ENCODE measurements at places on chromosomes 16 and 17. TPM values are rescaled to one million over a fixed set of nuclear protein-coding genes. Genes with fewer than 3 reads are reported as not detected.
A peak's percentile ranks its signal among the peaks of the same experiment; 100 is the strongest.

- no peaks in the 10 kb centered on the region for H3K27me3 ChIP-seq
- H3K4me1 ChIP-seq: peaks cover 24% of the 10 kb centered on the region
- H3K27ac ChIP-seq: no peak overlapping the region
Observed at GRCh38 chr17:41649923-41650519, 25.6 kb upstream of the KRT17 start.

GRCh38 chr16:83808573-83809014 lies 816 bp downstream of the HSBP1 start:
- no peak for DNase-seq
- no peak overlapping the region for H3K27ac ChIP-seq
- H3K4me3 ChIP-seq: peak overlapping the region; percentile 78
- no peaks in the 10 kb centered on the region for H3K27me3 ChIP-seq

- no peaks in the 10 kb centered on the region for H3K4me1 ChIP-seq
- H3K4me3 ChIP-seq: no peak overlapping the region
- H3K36me3 ChIP-seq: no peaks in the 10 kb centered on the region
- DNase-seq: no peak
- no peak overlapping the region for H3K27ac ChIP-seq
- H3K27me3 ChIP-seq: peaks cover 52% of the 10 kb centered on the region
Observed at GRCh38 chr17:14777291-14777690, 476.4 kb downstream of the HS3ST3B1 start.

GRCh38 chr17:32298298-32298697 lies 32.7 kb downstream of the RHBDL3 start:
- H3K27ac ChIP-seq: no peak overlapping the region
- H3K27me3 ChIP-seq: no peaks in the 10 kb centered on the region
- H3K4me1 ChIP-seq: no peaks in the 10 kb centered on the region
- H3K4me3 ChIP-seq: no peak overlapping the region
- DNase-seq: no peak

DNA sequence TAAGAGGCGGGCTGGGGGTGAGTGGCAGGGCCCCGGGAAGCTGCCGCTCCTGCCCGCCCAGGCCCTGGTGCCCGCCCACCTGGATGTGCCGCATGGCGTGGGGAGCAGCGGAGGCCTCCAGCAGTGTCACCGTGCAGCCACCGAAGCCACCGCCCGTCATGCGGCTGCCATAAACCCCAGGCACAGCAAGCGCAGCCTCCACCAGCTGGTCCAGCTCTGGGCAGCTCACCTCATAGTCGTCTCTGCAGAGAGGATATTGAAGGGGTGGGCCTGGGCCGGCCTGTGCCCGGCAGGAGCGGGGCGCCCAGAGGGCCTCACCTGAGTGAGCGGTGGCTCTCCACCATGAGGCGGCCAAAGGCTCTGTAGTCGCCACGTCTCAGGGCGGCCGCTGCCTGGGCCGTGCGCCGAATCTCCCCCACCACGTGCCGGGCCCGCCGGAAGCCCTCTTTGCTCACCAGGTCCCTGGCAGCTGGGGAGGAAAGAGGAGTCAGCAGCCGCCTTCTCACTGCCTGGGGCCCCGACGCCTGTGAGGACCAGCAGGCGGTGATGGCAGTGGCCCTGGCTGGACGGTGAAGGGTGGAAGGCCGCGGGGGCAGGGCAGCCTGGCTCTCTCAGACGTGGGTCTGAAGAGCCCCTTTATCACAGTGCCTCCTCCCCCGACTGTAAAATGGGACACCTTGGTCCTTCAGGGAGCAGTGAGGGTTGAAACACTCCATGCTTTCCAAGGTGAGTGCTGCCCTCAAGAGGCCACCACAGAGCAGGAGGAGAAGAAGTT lies 6.7 kb downstream of the GALK1 start:
- H3K4me3 ChIP-seq: no peak overlapping the region
- DNase-seq: peak; percentile 54
- H3K27ac ChIP-seq: no peak overlapping the region
- H3K4me1 ChIP-seq: no peaks in the 10 kb centered on the region

Gene PIK3R6
- not detected for total RNA-seq

- no peaks in the 10 kb centered on the region for H3K4me1 ChIP-seq
- H3K27me3 ChIP-seq: peaks cover 8% of the 10 kb centered on the region
- H3K4me3 ChIP-seq: no peak overlapping the region
- DNase-seq: no peak
- no peaks in the 10 kb centered on the region for H3K36me3 ChIP-seq
Observed at GRCh38 chr16:49661465-49662187, 194.3 kb downstream of the ZNF423 start.

GRCh38 chr17:8125154-8125946 lies 1.4 kb upstream of the HES7 start:
- H3K4me3 ChIP-seq: peak overlapping the region; percentile 91
- no peaks in the 10 kb centered on the region for H3K27me3 ChIP-seq
- H3K36me3 ChIP-seq: no peaks in the 10 kb centered on the region
- DNase-seq: peak; percentile 76
- peaks cover 10% of the 10 kb centered on the region for H3K4me1 ChIP-seq

DNA sequence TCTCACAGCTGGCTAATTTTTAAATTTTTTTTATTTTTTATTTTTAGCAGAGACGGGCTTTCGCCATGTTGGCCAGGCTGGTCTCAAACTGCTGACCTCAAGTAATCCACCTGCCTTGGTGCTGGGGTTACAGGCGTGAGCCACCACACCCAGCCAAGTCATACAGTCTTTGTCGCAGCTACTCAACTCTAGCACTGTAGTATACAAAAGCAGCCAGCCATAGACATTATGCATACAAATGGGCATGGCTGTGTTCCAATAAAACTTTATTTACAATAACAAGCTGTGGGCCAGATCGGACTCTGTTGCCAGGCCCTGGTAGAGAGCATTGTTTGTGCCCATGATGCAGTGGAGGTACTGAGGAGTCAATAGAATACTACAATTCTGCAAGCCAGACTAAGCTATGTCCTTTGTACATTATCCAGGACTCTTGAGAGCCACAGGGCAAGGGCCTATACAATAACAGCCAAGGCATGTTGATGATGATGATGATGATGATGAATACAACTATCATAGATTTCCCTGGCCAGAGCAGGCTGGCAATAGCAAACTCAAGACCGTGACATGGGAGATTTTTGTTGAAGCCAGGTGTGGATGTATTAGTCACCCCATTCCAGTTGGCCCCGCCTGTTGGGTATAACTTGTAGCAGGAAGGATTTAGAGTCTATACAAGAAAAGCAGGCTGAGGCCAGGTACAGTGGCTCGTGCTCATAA lies 101.8 kb downstream of the MYH11 start:
- peak; percentile 17 for DNase-seq
- H3K36me3 ChIP-seq: no peaks in the 10 kb centered on the region
- H3K27ac ChIP-seq: no peak overlapping the region
- no peaks in the 10 kb centered on the region for H3K27me3 ChIP-seq

DNA sequence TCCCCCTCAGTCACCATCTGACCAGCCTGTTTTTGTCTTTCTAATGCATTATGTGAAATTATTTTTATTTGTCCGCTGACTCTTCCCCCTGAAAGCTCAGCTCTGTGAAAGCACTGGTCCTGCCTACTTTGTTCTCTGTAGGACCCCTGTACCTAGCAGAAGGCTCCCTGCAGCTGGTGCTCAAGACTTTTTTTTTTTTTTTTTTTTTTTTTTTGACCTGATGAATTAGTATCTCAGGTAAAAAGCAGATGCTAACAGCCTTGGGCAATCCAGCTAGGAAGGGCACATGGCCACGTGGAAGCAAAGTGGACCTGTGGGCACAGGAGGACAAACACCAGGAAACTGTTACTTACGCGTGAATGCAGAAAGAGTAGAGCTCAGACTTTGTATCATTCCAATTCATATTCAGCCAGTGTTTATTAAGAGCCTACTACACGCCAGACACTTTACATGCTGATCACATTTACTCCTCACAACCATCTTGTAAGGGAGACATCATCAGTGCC lies 629 bp upstream of the UNC119 start:
- no peaks in the 10 kb centered on the region for H3K36me3 ChIP-seq
- H3K4me1 ChIP-seq: 0 out of 2 replicates have a peak, but pooled peaks cover 8% of the 10 kb centered on the region
- no peak for DNase-seq
- peak overlapping the region; percentile 83 for H3K4me3 ChIP-seq
- no peaks in the 10 kb centered on the region for H3K27me3 ChIP-seq

Gene KCTD2
- total RNA-seq: 28.0 TPM

DNA sequence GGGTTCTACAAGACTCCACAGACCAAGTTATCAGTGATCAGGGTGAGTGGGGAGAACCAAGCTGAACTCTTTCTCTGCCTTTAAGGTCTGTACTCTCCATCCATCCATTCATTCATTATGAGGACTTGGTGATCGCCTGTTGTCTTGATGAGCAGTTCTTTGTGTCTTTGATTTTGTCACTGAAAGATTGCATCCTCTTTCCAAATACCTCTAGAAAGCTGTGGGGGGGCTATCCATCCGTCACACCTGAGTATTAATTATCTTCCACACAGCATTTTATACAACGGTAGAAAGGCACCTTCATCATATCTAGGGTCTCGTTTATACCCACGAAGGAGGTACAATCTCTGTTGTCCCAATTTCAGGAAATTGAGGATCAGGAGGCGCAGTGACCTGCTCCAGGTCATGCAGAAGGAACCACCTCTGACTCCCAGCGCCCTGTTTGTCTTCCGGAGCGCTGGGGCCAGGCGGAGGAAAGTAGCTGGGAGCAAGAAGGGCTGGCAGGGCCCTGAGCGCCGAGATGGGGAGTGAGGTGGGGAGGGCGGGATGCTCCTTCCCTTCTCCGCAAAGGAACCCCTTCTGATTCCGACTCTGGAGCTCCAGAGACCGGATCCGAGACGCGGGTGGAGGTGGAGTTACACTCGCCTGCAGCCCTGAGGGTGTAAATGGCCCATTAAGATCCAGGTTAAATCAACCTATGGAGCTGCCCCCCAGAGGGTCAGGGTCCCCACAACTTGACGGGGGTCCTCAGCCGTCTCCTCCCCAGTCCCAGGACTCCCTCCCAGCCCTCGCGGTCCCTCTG lies 605 bp upstream of the ABAT start:
- H3K27ac ChIP-seq: no peak overlapping the region
- peak overlapping the region; percentile 69 for H3K4me3 ChIP-seq
- H3K27me3 ChIP-seq: no peaks in the 10 kb centered on the region
- H3K36me3 ChIP-seq: no peaks in the 10 kb centered on the region
- peaks cover 25% of the 10 kb centered on the region for H3K4me1 ChIP-seq

- H3K36me3 ChIP-seq: no peaks in the 10 kb centered on the region
- peaks cover 4% of the 10 kb centered on the region for H3K4me1 ChIP-seq
- no peak for DNase-seq
- H3K27me3 ChIP-seq: no peaks in the 10 kb centered on the region
Observed at GRCh38 chr16:58636466-58636865, 6.8 kb upstream of the CNOT1 start.

DNA sequence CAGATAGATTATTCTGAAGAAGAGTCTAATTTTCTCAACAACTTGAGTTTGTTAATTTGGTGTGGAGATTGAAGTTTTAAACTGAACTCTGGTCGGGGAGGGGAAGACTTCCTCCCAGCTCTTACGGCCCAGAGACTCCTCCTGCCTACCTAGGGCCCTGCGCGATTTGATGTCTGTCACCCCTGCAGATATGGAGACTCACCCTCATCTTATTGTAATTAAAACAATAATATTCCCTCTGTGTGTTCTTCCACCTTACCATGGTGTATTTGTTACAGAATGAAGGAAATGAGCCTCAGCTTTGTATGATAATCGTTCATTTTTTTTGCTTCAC lies 184.4 kb upstream of the CACNG5 start:
- H3K36me3 ChIP-seq: peaks cover 5% of the 10 kb centered on the region
- H3K27ac ChIP-seq: no peak overlapping the region
- peaks cover 11% of the 10 kb centered on the region for H3K4me1 ChIP-seq
- no peak overlapping the region for H3K4me3 ChIP-seq

- no peak overlapping the region for H3K4me3 ChIP-seq
- no peaks in the 10 kb centered on the region for H3K36me3 ChIP-seq
- peak; percentile 18 for DNase-seq
- H3K4me1 ChIP-seq: no peaks in the 10 kb centered on the region
- H3K27ac ChIP-seq: no peak overlapping the region
Observed at GRCh38 chr16:88936008-88936555, 40.9 kb downstream of the CBFA2T3 start.

Gene METTL23
- total RNA-seq: 48.1 TPM

- H3K27me3 ChIP-seq: no peaks in the 10 kb centered on the region
- DNase-seq: no peak
- no peaks in the 10 kb centered on the region for H3K36me3 ChIP-seq
- no peak overlapping the region for H3K4me3 ChIP-seq
- no peak overlapping the region for H3K27ac ChIP-seq
- H3K4me1 ChIP-seq: no peaks in the 10 kb centered on the region
Observed at GRCh38 chr16:79134300-79134699, 466.2 kb downstream of the MAF start.

DNA sequence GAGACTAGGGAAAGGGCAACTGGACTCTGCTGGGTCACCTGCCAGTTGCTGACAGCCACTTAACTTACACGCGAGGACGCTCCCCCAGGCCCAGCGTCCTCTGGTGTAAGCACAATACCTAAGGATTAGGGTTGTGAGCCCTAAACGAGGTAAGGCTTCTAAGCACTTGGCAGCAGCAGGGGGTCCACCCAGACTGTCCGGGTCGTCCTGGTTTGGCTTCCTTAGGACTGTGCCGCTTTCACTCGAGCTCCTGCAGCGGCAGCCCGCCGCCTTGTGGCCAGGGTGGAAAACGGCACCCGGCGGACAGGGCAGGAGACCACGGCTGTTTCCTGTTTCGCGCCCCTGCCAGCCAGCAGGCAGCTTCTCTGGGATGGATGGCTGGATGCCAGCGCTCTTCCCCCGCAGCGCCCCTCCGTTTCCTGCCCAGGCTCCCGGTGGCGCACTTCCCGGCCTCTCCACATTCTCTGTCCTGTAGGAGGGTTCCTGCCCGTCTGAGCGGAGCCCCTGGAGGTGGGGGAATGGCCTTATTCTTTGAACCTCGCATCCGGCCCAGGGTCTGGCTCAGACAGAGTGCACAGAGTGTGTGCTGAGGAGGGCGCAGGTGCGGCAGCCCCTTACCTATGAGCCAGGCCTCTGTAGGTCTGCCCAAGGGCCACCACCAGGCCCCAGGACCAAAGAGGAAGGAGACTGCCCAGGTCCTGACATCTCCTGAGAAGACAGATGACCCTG lies 47.0 kb upstream of the AMZ2 start:
- H3K27me3 ChIP-seq: peaks cover 45% of the 10 kb centered on the region
- no peak overlapping the region for H3K27ac ChIP-seq
- peak; percentile 83 for DNase-seq
- H3K36me3 ChIP-seq: no peaks in the 10 kb centered on the region
- H3K4me3 ChIP-seq: peak overlapping the region; percentile 60
- peaks cover 35% of the 10 kb centered on the region for H3K4me1 ChIP-seq

DNA sequence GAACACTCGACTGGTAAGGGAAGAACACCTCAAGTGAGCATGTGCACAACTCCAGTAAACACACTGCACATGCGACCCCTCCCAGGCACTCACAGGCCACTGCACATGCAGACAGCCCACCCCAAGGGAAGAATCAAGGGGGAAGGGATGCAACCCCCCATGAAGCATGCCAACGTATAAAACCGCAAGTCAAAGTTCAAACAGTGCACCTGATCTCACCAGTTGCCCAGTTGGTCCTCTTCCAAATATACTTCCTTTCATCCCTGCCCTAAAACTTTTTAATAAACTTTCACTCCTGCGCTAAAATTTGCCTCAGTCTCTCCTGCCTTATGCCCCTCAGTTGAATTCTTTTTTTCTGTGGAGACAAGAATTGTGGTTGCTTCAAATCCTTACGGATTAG lies 51.0 kb upstream of the TOM1L1 start:
- no peak for DNase-seq
- H3K27me3 ChIP-seq: no peaks in the 10 kb centered on the region
- H3K27ac ChIP-seq: no peak overlapping the region
- H3K4me1 ChIP-seq: no peaks in the 10 kb centered on the region
- H3K4me3 ChIP-seq: no peak overlapping the region
